ENCODE measurements at places on chromosomes 5 and 9.
A peak's percentile ranks its signal among the peaks of the same experiment; 100 is the strongest.

GRCh38 chr5:100746730-100747129 is 156.4 kb downstream of the ST8SIA4 start:
- no peak for DNase-seq

- DNase-seq, result no peak
These were observed 2118.6 kb upstream of the C9orf72 start for GRCh38 chr9:29691758-29692407.

DNA sequence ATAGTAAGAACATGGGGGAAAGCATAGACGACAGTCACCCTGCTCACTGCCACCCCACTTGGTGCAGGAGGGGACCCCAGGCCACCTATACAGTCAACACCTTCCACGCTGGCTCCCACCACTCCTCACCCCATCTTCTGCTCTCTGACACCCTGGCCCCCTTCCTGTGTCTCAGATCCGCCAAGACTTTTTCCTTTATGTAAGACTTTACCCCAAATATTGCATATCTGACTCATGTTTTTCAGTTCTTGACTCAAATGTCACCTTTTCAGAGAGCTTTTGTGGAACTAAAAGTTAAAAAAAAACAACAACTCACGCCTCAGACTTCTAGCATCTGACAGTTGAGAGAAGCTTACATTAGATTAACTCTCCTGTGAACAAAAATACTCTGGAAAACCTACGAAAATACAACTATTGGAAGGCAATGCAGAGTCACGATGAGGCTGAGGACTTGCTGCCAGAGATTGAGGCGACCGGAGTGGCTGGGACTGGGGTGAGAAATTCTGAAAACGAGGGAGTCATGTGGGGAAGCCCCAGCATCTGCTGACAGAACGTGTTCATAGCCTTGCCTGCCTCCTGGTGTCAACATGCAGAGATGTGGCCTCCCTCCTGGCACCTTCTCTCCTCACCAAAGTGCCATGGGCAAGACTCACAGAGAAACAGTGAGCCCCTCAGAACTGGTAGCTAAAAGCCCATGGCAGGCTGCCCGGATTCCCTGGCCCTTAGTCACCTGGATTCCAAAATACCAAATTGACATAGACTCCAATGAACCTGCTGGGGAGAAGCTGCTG is 22.4 kb upstream of the FCN2 start:
- no peak for DNase-seq

GRCh38 chr5:76608833-76609232 is 14.4 kb downstream of the F2RL2 start:
- DNase-seq, result no peak

DNA sequence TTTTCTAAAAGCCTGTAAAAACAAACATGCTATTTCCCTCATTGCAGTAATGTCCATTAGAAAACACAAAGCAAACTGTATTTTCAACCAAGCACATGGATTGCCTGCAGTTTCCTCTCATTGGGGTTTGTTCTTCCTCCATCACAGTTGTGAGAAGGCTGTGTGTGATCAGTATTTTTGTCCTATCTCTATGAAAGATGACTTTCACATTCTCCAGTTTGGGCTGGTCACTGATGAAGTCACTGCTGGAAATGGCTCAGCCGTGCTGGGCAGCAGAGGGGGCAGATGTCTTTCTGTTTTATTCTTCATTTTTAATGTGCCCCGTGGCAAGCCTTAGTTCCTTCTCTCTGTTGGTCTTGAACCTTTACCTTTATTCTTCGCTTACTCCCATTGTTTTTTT is 288.9 kb upstream of the MPDZ start:
- DNase-seq, result no peak

DNA sequence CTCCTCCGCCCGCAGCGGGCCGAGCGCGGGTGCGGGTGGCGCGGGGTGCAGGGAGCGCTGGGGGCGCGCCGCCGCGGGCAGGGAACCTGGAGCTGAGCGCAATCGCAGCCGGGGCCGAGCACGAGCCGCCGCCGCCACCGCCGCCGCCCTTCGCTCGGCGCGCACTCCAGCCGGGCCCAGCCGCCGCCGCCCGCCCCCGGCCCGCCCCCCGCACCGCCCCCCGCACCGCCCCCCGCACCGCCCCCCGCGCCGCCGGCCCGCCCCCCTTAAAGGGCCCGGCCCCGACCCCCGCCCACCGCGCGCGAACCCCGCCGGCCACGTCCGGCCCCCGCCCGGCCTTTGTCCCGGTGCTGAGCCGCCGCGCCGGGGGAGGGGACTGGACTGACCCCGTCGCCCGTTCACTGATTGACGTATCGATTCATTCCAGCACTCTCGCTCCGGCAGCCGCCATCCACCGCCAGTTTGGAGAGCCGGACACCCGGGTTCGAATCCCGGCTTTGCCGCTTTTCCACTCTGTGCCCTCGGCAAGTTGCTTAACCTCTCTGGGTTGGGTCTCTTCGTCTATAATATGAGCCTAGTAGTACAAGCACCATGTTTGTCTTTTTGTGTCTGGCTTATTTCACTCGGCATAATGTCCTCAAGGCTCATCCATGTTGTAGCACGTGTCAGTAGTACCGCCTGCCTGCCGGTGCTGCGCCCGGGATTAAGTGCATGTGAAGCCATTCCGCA is at the start of gene SH3PXD2B:
Gene SH3PXD2B (minus strand): TSS at position 168 of the 729 bp plus-strand sequence. CDS start 173 bp downstream, outside the sequence.
- peak; percentile 27 for DNase-seq

DNA sequence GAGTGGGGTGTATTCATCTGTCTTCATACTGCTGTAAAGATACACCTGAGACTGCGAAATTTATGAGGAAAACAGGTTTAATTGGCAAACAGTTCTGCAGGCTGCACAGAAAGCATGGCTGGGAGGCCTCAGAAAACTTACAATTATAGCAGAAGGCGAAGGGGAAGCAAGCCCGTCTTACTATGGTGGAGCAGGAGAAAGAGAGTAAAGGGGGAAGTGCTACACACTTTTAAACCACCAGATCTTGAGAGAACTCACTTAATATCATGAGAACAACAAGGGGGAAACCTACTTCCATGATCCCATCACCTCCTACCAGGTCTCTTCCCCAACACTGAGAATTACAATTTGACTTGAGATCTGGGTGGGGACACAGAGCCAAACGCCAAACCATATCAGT is 12.5 kb upstream of the NREP start:
- no peak for DNase-seq

- DNase-seq, result no peak
These were observed 1.4 kb downstream of the ZFR start for GRCh38 chr5:32443145-32443540.

- no peak for DNase-seq
These were observed 1.6 kb downstream of the CCNJL start for GRCh38 chr5:160310552-160311295.

DNA sequence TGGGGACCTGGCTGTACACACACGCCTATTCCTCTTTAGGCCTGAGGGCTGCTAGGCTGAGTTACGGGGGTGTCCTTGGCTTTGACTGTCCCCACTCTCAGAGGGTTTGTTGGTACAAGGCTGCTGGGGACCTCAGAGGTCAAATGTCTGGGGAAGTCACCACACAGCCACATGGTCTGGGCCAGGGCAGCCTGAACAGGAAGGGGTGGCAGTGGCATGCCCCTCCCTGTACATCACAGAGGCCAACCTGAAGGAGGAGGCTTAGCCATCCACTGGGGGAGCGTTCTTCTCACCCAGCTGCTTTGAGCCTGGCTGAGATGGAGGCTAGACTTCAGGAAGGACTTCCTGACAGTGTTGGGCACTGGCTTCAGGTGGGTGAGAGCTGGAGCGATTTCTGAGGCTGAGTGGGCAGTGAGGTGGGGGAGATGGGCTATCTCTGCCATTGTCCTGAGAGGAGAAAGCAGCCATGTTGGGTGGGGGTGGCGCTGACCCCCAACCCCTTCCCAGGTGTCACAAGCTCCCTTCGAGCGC is 36.3 kb downstream of the CXXC5 start:
- no peak for DNase-seq

GRCh38 chr9:86410281-86410680 is 56.1 kb upstream of the TUT7 start:
- no peak for DNase-seq

DNA sequence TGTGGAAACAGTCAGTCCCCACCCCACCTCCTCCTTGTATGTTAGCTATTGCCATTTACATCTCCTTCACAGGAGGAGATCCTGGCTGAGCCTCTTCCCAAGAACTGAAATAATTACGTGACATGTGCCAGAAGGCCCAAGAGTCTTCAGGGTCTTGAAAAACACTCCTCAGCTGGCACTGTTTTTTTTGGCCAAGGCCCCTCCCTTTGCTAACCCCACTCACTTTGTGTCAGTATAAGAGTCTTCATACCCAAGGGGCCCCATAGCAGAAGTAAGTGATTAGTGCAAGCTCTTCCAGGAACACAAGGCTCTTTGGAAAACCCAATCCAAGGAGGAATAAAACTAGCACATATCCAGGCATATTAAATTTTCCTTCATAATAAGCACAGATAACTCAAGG is 5.7 kb upstream of the LARP1 start:
- DNase-seq, result no peak

GRCh38 chr9:133334161-133334560 is 1.8 kb downstream of the SURF6 start:
- no peak for DNase-seq

GRCh38 chr5:136518814-136519213 is 153.5 kb upstream of the TRPC7 start:
- no peak for DNase-seq

DNA sequence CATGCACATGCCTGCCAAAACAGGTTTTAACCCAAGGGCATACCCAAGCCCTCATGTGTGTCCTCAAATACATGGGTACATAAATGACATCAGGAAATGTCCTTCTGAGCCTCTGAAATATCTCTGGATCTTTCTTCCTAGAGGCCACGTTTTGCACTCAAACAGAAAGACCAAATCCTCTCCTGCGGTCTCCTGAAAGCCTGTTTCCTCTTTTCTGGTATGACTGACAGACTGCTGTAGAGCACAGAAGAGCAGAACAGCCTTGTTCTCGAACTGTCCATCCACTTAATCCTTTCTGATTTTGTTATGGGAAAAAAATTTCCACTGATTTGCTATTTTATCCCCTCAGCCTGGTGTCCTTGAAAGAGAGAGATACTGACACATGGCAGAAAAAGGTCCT is 107.2 kb downstream of the ASTN2 start:
- no peak for DNase-seq

DNA sequence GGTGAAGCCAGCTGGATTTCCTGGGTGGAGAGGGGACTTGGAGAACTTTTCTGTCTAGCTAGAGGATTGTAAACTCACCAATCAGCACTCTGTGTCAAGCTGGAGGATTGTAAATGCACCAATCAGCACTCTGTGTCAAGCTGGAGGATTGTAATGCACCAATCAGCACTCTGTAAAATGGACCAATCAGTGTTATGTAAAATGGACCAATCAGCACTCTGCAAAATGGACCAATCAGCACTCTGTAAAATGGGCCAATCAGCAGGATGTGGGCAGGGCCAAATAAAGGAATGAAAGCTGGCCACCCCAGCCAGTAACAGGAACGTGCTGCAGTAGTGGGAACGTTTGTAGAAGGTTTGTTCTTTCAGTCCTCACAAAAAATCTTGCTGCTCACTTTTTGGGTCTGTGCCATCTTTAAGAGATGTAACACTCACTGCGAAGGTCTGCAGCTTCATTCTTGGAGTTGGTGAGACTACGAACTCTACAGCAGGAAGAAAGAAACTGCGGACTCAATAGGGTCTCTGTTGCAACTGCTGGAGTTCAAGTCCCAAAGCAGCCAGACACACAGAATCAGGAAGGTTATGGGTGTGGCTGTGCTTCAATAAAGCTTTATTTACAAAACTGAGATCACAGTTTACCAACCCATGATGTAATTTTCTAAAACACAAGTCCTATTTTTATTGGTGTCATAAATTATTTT is 145.7 kb upstream of the ERCC6L2 start:
- DNase-seq, result no peak

GRCh38 chr5:168580227-168580508 is 1.0 kb upstream of the PANK3 start:
- DNase-seq, result no peak

DNA sequence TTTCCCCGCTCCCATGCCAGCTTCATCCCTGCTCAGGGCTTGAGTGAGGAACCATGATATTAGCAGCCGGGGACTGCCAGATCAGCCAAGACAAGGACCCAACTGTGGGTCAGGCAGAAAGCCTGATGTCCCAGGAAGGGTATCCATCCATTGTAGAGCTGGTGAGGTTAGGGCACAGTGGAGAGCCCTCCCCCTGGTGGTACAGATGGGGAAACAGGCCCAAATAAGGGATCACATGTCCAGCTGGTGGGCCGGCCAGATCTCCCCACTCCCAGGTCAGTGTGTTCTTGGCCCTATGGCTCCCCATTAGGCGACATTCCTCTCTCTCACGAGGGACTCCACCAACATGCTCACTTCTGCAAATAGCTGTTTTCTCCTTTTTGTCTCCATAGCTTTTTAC is 9.0 kb downstream of the CDX1 start:
- no peak for DNase-seq

- DNase-seq, result no peak
These were observed 278.3 kb downstream of the NR2F1-AS1 start for GRCh38 chr5:93302711-93303110.

DNA sequence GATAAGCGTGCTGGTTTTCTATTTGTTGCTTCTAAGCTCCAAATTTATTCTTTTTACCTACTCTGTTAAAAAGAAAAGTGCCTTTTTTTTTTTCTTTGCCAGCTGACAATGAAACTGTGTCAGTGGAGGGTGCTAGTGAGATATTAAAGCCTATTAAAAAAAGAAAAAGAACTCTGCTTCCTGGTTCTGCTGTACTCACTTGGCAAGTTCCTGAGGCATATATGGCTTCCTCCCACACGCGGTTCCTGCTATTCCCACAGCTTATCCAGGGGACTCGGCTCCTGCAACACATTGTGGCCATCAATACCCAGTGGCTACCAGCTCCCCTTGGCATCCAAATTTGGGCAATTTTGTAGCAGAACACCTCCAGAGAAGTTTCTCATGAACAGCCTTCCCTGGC is 1977.7 kb upstream of the CDH9 start:
- no peak for DNase-seq

GRCh38 chr5:98585661-98586310 is 187.7 kb upstream of the RGMB start:
- DNase-seq, result no peak

- DNase-seq, result no peak
These were observed 85.1 kb downstream of the FGF1 start for GRCh38 chr5:142600611-142601358.

GRCh38 chr5:162067162-162067561 is 411 bp upstream of the GABRG2 start:
- no peak for DNase-seq

- DNase-seq, result no peak
These were observed 39.9 kb upstream of the CTXN3 start for GRCh38 chr5:127609011-127609410.

GRCh38 chr5:124088289-124089032 is 576.5 kb downstream of the CSNK1G3 start:
- no peak for DNase-seq

Measured in effector CD8-positive, alpha-beta T cell (primary cell).